M059J (cell line): ENCODE measurements at places on chromosomes 7 and 10. TPM values are rescaled to one million over a fixed set of nuclear protein-coding genes. Genes with fewer than 3 reads are reported as not detected.

AKR1C4 gene
- not detected in 2 replicates for total RNA-seq

RPEL1 gene
- 0.12 TPM in 1 of 2 replicates, not detected in the other for total RNA-seq

FAM25A gene
- not detected in 2 replicates for total RNA-seq

IGFBP3 gene
- total RNA-seq: 20.1 and 23.3 TPM in 2 replicates

NPSR1 gene
- not detected in 2 replicates for total RNA-seq
